ENCODE measurements at places on chromosomes 1 and 21.

- DNase-seq, result no peak
These were observed 15.3 kb upstream of the GBP5 start for GRCh38 chr1:89288051-89288340.

DNA sequence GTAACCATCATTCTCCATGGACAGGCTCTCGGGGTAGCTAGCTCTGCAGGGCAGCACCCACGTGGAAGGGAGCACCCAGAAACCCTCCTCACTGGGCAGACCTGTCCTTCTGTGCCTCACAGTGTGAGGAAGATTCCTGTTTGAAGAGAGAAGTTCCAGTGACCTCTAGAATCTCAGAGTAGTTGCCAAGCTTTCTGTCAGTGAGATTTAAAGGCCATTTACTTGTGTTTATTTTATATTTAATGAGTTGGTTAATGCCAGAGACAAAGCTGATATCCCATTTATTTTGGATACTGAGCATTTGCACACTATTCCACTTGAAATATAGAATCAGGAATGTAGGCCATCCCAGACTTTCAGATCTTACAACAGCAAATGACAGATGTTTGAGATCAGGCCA, 28.7 kb downstream of the MTARC1 start:
- DNase-seq, result no peak

GRCh38 chr1:7508052-7508933, 262.8 kb upstream of the VAMP3 start:
- DNase-seq, result no peak

- DNase-seq, result no peak
These were observed 854.1 kb upstream of the B3GALT2 start for GRCh38 chr1:194040496-194040895.

DNA sequence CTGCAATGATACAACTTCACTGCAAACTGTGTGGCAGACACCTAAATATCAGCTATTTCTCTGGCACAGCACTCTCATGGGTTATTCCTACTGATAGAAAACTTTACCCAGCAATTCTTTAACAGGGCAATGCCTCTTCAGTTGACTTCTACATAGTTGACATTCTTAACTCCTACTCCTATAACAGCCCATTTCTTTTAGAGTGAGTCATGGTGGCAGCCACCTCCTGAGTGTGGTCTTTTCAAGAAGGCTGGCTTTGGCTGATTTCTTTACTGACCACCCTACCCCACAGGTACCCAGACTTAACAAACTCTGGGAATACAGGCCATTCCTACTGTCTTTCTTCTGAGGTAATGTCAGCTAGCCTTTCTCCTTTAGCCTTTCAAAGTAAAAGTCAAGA, 805.8 kb upstream of the ADGRL2 start:
- no peak for DNase-seq

GRCh38 chr1:240973875-240974274, 361.9 kb upstream of the GREM2 start:
- no peak for DNase-seq

DNA sequence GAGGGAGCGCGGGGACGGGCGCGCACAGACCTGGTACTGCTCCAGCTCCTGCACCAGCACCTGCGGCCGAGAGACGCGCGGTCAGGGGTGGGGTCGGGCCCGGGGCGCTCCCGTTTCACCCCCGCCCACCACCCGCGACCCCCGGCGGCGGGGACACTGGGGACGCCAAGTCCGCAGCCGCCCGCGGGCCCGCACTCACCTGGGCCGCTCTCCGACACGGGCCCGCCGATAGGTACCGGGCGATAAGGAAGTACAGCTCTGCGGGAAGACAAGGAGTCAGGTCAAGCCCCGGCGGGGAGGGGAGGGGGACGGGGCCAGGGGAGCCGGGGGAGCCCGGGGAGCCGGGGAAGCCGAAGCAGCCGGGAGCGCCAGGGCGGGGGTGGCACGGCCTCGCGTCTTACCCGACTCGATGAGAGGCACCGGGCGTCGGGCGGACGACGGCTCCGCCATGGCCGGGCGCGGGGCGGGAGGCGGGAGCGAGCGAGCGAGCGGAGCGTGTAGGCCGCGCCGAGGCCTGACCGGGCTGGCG, 326 bp downstream of the BRWD1 start:
- DNase-seq, result no peak

DNA sequence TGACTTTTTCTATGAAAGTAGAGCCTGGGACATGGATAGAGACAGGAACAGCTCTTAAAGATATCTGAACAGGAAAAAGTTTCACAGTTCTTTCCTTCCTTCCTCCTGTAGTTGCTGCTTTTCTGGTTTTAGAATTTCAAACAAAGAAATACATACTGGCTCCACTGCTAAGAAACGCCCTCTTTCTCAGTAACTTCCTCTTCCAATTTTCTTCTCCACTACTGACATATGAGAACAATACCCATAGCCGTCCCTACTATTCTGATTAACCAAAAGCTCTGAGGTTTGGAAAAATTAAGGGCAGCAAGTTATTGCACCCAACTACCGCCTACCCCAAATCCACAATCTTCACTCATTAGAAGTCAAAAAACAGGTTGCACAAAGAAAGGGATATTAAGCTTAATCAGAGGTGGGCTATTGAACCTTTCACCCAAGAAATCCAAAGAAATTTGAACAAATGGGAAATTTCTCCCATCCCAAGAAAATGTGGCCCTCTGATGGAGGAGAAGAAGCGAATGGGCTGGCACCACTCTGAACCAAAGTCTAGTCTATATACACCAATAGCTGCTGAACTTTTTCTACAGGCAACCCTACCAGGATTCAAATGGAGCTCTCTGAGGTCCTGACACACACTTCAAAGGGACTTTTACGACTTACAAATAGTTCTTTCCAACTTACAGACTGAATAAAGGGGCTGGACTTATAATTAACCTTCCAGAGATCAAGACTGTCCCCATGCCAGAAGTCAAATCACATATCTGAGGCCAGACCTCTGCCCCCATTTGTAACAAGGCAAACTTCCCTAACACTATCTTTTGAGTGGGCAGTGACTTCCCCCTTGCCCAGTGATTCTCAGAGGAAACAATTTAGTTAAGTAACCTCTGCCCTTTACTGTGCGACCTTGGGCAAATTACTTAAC, 1.7 kb downstream of the WASF2 start:
- no peak for DNase-seq

- no peak for DNase-seq
These were observed 66.3 kb downstream of the DYRK1A start for GRCh38 chr21:37432710-37433455.

DNA sequence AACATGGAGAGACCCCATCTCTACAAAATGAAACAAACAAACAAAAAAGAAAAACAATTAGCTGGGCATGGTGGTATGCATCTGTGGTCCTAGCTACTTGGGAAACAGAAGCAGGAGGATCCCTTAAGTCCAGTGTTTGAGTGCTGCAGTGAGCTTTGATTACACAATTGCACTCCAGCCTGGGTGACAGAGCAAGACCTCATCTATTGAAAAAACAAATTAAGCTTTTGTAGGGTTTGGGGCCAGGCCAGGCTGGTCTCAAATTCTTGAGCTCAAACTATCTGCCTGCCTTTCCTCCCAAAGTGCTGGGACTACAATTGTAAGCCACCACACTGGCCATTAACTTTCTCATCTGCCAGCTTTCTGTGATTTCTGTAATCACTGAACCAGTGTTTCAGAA, 27.2 kb downstream of the NIPAL3 start:
- DNase-seq, result no peak

DNA sequence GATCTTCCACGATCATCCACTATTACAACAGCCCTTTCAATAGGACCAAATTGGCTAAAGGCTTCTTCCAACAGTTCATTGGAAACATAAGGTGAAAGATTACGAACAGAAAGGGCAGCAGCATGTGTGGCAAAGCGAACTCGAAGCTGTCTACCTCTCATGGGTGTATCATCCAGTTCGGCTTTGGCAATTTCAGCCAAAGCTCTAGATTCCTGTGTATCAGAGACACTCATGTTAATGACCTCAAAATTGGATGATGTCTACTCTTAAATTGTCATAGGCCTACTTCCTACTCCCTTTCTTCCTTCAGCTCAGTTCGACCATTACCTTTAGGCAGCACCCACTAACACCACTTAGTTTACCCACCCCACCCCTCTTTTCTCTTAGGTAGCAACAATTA, 2.2 kb downstream of the SFPQ start:
- DNase-seq, result no peak

DNA sequence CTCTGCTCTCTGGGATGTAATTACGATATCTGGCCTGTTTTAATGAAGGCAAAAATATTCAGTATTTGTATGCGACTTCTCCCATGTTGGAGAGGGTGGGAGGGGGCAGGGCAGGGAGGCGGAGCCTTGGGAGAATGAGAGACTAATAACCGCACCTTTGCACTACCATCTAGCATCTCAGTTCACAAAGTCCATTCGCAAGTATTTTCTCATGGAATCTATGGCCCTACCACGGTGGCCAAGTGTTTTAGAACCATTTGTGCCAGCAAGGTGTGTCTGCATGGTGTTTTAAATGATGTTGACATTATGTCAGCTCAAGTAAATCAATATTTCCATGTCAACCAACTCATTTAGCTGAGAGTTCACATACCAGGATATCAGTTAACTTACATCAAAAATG, 14.3 kb upstream of the BLACAT1 start:
- DNase-seq, result no peak

GRCh38 chr1:58695206-58695605, 4.7 kb downstream of the MYSM1 start:
- no peak for DNase-seq

DNA sequence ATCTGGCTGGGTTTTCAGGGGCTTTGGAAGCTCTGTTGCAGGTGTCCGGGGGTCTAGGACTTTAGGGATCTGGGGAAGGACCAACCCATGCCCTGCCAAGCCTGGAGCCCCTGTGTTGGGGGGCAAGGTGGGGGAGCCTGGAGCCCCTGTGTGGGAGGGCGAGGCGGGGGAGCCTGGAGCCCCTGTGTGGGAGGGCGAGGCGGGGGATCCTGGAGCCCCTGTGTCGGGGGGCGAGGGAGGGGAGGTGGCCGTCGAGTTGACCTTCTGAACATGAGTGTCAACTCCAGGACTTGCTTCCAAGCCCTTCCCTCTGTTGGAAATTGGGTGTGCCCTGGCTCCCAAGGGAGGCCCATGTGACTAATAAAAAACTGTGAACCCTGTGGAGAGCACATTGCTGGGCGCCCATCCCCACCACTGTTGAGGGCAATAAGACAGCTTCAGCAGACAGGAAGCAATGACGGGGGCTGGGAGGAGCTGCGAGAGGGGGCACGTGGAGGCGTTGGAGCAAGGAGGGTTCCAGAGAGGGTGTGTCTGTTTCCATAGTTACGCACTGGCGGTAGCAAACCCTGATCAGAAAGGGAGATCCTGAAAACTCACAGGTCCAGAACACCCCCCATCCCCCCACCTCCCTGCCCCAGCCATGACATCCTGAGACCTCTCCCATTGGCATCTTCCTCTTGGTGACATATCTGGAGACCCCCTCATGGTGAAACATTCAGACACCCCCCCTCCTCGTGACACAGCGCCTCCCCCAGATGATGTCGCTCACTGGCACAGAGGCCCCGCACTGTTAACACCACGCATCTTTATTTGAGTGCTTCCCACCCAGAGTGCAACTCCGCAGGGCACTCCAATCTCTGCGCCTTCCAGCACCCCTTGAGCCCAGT, 8.4 kb downstream of the MYBPH start:
- DNase-seq, result no peak

GRCh38 chr1:205091043-205091740, 6.9 kb upstream of the TMEM81 start:
- no peak for DNase-seq

- no peak for DNase-seq
These were observed 393.7 kb downstream of the HLX start for GRCh38 chr1:221272940-221273339.

- DNase-seq, result no peak
These were observed 35.4 kb downstream of the CD34 start for GRCh38 chr1:207875532-207875931.

DNA sequence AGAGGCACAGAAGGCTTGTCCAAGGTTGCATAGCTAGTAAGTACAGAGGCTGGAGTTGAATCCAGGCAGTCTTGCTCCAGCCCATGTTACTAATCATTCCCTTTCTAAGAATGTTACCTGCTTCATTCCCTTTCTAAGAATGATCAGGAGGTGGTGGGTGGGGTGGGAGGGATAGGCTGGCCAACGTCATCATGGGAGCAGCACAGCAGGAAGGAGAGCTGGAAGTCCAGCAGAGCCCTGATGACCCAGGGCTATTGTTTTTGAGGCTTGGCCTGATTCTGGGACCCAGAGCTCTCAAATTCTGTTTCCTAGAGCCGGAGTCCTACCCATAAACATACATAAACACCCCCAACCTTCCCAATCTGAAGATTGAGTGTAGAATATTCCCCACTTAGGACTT, 11.8 kb upstream of the CSF1 start:
- no peak for DNase-seq

- DNase-seq, result no peak
These were observed 15.0 kb upstream of the TGFB2 start for GRCh38 chr1:218330043-218330623.

DNA sequence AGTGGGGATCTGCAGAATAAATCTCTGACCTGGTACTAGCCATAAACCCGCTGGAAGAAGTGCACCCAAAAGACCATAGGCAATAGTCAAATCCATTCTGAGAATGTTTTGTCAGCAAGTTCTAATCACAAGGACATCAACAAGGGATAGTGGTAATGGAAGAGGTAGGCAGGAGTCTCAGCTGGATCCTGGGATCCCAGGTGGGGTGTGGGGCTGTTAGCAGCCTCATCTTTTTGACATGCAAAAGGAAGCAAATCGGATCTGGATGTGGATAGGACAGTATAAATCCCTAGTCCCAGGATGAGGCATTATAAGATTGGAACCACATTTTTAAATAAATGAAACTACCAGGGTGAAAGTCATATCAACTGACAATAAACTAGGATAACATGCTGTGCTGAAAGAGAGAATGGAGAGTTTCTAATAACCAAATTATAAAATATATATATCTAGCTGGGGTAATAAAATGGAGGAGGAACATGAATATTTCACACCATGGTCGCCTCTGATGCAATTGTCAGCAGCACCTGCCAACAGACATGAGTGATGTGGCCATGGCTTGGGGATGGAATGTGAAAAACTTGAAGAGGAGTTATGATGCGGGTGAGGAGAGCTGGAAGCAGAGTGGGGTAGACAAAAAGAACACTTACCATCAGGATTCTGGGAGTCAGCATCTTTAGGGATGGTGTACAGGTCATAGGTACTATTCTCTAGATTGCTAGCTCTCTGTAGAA, 23.7 kb upstream of the PEX19 start:
- DNase-seq, result no peak

DNA sequence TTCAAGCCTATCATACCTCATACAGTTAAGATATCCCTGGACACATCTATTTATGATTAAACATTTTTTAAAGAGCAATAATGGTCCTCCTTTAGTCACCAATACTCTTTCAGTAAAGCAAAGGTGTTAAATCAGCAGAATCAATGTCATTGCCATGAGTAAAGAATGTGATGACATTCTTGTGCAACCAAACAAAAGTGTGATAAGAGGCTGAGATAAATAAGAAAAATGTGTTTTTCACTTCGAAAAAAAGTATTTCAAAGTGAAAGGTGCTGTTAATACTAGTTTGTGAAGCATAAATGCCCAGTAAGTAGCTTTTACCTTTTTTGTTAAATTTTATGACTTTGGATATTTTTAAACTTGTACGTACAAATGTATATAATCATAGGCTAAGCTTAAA, 8.4 kb downstream of the SLC44A5 start:
- no peak for DNase-seq

All from activated CD8-positive, alpha-beta memory T cell treated with anti-CD3 and anti-CD28 coated beads for 48 hours (primary cell).